Forelimb muscle (tissue), 1 donor: ENCODE measurements at places on chromosomes 3 and 15. TPM values are rescaled to one million over a fixed set of nuclear protein-coding genes. Genes with fewer than 3 reads are reported as not detected.

The AMOTL2 gene
- polyA plus RNA-seq = 38.9 TPM

The TPM1 gene
- 6,078 TPM for polyA plus RNA-seq

The ANAPC13 gene
- 59.3 TPM for polyA plus RNA-seq

The C2CD4A gene
- polyA plus RNA-seq = 0.04 TPM

The SPPL2A gene
- polyA plus RNA-seq = 42.5 TPM

- no peak for DNase-seq
Observed at GRCh38 chr15:40249477-40250303, 10.8 kb downstream of the PAK6 start.

DNA sequence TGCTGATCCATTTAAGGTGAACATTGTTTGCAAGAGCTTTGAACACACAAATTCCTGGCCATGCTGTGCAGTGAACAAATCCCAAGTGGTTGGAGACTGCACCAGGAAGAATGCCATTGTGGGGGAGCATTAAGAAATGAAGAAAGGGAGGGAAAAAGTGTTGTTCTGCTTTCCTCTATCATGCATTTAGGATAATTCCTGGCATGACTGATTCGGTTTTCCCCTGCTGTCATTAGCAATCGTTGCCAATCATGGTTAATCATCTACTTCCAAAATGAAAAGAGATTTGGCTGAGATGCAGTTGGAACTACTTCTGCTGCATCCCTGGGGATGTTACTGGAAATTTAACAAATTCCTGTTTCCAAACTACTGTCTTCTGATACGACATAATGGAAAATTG is 73.7 kb upstream of the ZPLD1 start:
- DNase-seq = peak; percentile 45

GRCh38 chr3:179943117-179943880 is 93.4 kb downstream of the PEX5L start:
- DNase-seq = no peak

DNA sequence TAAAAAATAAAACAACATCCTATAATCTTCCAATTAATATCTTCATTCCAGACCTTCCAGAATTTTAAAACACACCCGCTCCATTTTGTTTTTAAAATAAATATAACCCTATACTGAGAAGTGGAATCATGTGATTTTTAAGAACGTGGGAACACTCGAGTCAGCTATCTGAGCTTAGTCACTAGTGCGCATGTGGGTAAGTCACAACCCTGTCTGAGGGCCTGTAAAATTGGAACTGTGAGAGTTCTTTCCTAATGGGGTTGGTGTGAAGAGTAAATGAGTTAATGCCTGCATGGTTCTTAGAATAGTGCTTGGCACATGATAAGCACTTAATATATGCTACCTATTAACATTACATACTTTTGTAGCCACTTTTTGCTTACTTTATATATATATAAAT is 19.9 kb upstream of the POLR2M start:
- DNase-seq = no peak

GRCh38 chr15:60592371-60593169 is 113.6 kb upstream of the ICE2 start:
- peak; percentile 26 for DNase-seq

- no peak for DNase-seq
Observed at GRCh38 chr15:98120561-98120960, 160.1 kb downstream of the ARRDC4 start.

- no peak for DNase-seq
Observed at GRCh38 chr3:53159156-53160060, 1.6 kb upstream of the PRKCD start.

GRCh38 chr15:50358845-50359244 is 3.8 kb upstream of the GABPB1 start:
- DNase-seq = no peak

DNA sequence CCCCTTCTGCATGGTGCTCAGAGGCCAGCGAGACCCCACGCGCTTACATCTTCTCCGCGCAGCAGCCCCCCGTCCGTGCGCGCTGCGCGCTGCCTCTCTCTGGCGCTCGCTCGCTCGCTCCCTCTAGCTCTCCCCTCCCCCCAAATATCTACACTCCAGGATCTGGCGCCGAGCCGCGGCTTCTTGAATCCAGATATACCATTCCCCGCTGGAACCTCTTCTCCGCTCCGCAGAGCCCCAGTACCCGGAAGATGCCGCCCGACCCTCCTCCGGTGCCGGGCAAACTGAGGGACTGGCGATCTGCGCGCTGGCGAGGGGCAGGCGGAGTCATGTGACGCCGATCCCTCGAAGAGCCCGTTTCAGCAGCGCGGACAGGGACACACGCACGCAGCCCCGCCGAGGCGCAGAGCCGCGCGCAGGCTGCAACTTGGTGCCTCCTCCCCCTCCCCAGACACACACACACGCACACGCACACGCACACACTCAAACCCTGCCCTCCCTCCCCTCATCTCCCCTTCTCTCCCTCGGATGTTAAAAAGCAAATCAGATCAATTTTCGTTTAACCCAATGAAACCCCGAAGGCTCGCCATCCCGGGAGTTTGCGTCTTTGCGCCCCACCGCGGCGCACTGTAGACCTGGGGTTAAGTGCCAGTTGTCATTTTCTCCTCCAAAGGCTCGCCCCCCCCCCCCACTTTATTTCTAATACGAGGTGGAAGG is at the start of gene RASGRF1:
Gene RASGRF1 (minus strand): TSS at position 294 of the 717 bp plus-strand sequence. CDS start 282 bp downstream, at position 12.
- DNase-seq = no peak
